ENCODE measurements at places on chromosomes 7 and 10.

GRCh38 chr7:135959646-135960363 is 17.4 kb downstream of the MTPN start:
- DNase-seq, result no peak

- no peak for DNase-seq
Measured at GRCh38 chr10:88236121-88236743, 346.9 kb downstream of the RNLS start.

GRCh38 chr10:121154846-121155245 is 303.7 kb downstream of the WDR11 start:
- DNase-seq, result no peak

GRCh38 chr7:155797262-155798250 is 14.7 kb downstream of the SHH start:
- no peak for DNase-seq

- DNase-seq, result no peak
Measured at GRCh38 chr10:23742368-23742767, 303.5 kb downstream of the OTUD1 start.

- no peak for DNase-seq
Measured at GRCh38 chr10:47047577-47048525, 136.6 kb downstream of the PTPN20 start.

- no peak for DNase-seq
Measured at GRCh38 chr10:73997461-73997786, 492 bp upstream of the VCL start.

DNA sequence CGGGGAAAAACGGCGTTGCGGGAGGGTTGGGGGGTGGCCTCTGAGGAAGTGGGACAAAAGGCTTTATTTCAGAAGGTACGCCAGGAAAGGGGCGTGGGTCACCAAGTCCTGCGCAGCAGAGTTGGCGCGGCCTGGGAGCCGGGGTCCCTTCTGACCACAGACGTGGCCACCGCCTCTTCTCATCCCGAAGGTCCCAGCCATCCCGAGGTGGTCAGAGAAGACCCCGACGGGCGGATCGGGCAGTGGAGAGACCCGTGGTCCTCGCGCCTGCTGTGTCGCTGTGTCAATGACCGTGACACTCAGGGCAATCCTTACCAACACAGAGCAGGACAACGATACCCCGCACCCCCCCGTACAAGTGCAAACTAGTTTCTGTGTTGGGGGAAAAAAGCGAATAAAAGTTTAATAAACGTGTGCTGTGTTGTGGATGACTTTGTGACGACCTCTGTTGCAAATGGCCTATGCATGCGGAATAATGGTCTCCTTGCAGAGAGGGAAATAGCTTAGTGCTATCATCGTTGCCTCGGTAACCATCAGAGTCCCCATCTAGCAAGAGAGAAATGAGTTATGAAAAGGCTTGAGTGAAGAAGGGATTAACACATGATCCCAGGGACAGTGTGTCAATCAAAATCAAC is 19.4 kb upstream of the GATA3 start:
- DNase-seq, result no peak

GRCh38 chr10:30540276-30540675 is 89.3 kb downstream of the LYZL2 start:
- no peak for DNase-seq

GRCh38 chr10:27884185-27884641 is 114.7 kb downstream of the ODAD2 start:
- DNase-seq, result no peak

- no peak for DNase-seq
Measured at GRCh38 chr10:80322158-80322557, 32.7 kb upstream of the MAT1A start.

DNA sequence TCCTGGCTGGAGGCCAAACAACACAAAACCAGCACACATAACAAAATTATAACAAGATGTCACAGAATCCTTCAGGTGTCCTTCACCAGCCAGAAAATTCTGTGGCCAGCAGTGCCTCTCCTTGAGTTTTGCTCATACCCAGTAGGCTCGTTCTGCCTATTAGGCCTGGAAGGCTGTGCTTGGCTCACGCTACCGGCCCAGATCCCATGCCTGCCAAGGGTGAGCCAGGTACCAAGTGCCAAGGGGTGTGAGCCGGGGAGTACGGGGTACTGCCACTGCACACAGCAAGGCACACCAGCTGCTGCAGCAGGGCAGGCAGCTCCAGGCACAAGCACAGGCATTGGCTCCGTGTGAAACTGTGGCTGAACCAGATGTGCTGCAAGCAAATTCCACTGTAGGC is 1562.0 kb downstream of the REEP3 start:
- DNase-seq, result peak; percentile 19

- no peak for DNase-seq
Measured at GRCh38 chr10:18043148-18044006, 91.7 kb downstream of the SLC39A12 start.

Measured in NCI-H446 treated with DMSO at 0.1 percent for 48 hours (cell line).